Trophoblast cell (in vitro differentiated cells and primary cell): ENCODE measurements at places on chromosomes 5 and 9.
A peak's percentile ranks its signal among the peaks of the same experiment; 100 is the strongest.

DNA sequence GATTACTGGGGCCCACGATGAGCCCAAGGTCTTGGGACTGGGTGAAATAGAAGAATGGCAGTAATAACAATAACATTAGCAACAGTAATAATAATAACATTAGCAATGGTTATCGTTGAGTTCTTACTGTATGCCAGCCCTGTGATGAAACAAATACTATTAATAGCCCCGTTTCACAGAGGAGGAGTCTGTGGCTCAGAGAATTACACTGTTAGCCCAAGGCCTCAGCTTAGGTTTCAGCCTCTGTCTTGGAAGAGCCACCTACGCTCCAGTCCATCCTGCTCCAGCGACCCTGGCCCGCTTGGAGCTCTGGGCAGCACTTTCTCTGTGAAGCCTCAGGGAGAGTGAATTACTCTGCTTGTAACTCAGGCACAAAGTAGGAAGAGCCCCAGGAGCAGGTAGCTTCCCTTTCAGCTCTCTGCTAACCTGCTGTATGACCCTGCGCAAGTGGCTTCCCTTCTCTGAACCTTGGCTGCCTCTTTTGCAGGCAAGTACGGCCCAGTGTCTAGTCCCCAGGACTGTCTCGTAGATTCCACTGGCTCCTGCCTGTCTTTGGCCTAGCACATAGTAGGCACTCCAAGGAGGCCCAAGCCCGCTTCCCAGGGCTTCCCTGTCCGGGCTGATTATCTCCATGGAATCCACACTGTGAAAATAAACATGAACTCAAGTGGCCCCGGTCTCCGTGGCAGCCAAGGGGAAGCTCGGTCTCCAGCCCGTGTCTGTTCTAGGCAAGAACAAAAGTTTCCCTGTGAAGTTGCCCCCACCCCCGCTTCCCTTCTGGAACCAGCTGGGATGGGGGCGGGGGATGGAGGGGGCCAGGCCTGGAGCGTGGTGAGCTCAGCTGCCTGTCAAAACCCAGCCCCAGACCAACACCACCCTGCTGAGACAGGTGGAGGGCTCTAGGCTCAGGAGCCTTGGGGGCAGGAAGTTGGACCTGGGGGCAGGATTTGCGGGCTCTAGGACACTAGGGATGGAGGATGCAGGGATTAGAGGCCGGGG, 26.2 kb upstream of the LMX1B start:
- DNase-seq, result no peak

DNA sequence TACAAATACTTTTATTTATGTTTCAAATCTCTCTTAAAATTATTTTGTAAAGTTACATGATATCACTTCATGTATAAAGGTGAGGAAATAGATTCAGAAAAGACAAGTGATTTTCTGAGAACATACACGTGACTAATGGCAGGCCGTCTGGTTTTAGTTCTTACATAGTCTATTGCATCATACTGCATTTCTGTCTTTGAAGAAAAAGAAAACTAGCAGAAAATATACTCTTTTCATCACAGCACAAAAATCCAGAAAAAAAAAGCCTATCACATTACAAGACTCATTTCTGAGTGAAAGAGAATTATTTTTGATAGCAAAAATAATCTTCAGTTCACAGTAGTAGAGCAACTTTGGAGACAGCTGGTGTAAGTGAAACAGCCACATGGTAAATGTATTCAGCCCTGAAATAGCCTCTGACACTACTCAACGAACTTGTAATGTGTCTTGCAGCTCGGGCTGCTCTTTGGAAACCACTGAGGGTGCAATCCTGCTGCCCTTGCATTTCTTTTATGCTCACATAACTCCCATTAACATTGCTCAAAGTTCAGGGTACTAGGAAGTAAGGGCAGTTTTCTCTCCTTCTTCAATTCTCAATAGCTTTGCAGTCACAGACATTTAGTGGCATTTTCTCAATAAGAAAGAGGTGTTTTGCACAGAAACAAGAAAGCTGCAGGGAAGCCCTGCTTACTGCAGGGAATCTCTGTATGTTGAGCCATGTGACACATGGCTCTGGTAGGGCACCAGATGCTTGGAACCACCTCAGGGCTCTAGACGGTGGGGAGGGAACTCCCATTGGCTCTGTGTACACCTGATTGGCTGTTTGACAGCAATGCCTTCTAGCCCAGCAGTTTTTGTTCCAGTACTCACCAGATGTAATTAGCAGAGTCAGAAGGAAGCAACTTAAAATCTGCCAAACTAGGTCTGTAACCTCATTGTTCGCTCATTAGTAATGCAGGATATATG, 845.3 kb upstream of the PTPRD start:
- no peak for DNase-seq

GRCh38 chr5:96177303-96177869, 215.7 kb upstream of the ELL2 start:
- peak; percentile 97 for DNase-seq

DNA sequence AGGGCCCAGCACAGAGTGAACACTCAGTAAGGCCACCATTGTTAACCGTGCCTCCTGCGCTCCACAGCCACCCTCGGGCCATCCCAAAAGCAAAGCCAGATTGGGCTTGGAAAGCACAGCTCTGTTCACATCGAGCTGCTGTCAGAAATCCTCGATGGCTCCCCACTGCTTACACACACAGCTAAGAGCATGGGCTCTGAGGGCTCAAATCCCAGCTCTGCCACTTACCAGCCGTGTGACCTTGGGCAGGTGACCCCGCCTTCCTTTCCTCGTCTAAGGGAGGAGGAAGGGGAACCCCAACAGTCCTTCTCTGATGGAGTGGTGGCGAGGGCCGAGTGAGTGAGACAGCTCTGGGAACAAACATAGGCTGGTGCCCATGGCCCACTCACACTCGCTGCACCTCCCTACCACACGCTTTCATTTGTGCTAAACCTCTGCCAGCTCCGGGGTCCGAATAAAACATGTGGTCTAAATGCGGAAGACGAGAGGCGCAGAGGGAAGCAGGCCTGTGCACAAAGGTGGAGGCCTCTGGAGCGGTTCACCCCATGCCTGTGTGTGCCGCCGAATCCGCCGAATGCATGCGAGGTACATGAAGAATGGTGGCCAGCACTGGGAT, 139.3 kb downstream of the PAX5 start:
- no peak for DNase-seq

DNA sequence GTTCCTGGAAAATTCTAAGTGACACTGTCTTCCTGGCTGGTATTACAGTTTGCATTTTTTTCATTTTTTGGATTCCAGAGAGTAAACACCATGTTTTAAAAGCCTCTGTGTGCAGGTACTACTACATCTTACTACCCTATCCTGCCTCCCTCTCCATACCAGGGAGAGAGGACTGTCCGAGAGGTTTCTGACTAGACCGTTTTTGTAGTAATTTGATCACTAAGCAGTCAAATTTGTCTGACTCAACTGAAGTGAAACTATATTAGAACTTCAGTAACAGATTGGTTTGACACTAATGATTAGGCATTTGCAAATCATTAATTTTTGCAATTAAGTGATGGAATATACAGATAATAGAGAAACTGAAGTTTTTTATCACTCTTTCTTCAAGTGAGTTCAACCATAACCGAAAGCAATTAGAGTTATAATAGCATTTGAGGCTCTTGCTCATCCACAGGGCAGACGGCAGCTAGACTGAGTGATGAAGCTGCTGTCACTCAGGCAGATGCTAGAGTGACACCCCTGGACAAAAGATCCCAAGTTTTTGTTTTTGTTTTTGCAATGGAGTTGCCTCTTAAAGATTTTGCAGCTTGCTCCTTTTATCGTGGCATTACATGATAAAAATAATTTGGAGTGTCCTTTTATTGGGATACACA, 44.3 kb downstream of the SMARCA2 start:
- DNase-seq, result peak; percentile 95

GRCh38 chr9:5941214-5941613, 50.5 kb downstream of the MLANA start:
- no peak for DNase-seq

DNA sequence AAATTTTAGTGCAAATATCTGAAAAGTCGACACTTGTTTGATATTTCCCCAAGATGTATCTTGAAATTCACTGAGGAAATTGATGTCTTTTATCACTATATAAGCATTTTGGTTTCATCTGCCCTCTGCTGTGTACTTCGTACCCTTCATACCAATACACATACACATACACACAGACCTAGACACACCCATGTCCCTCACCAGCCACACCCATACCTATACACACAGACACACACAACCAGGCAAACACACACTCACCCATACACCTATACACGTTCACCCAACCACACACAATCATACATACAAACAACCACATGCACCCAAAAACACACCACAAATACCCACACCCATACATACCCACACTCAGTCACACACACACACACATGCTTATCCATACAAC, 367.8 kb downstream of the HINT1 start:
- DNase-seq, result no peak

- no peak for DNase-seq
Measured at GRCh38 chr9:22916148-22916547, 469.5 kb downstream of the DMRTA1 start.

GRCh38 chr9:127053057-127053821, 69.2 kb downstream of the ANGPTL2 start:
- no peak for DNase-seq

DNA sequence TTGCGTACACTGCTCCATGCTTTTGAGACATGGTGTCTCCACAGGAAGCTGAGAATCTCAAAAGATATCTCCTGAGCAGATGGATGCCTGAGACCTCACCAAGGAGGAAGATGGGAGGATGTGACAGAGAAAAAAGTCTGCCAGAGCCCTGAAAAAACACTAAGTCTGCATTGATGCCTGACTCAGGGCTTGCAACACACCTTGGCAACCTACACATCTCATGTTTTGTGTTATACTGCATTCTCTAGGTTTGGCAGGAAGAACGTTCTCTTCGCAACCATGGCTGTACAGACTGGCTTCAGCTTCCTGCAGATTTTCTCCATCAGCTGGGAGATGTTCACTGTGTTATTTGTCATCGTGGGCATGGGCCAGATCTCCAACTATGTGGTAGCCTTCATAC, 19.2 kb downstream of the SLC22A4 start:
- no peak for DNase-seq

- DNase-seq, result no peak
Measured at GRCh38 chr5:4881366-4882002, 258.6 kb upstream of the ADAMTS16 start.

DNA sequence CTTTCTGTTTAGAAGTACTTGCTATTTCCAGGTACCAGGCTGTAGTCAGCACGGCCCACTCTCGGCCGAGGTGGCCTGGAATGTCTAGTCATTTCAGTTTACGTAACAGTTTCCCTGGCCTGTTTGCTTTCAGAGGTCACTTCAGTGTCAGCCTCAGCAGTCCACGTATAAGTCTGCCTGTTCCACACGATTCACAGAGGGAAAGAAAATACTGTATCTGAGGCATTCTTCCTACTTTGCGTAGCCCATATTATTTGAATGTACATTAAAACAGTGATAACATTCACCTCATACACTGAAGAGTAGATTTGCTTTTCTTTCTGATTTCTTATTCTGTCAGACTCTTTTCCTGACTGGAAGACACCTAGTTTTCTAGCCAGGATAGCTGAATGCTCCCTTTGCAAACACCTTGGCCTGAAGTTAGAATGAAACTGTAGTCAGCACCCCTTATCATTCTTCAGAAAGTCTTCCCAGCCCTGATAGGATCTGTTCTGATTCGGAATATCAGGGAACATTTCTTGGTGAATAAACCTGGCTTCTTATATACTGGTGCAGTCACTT, 140.9 kb downstream of the AOPEP start:
- peak; percentile 68 for DNase-seq

DNA sequence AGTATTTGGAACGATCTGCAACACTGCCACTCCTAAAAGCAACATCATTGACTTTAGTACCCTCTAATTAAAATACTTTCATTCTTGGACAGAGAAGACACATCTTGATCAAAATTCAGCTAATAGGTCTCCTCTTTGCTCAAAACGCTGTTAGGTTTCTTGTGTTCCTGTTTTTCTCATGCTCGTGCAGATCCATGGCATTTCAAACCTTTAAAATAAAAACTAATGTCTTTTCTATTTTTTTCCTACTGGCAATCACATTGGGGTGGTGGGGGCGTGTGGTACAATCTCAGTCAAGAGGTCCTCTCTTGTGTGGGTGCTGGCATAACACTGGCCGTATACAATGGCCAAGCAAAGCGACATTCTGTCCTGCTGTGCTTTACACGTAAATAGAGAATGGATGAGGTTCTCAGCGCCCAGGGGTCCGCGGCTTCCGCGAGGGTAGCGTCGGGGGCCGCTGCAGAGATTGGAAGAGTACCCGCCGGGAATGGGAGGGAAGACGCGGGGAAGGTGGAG, 315 bp upstream of the GPR150 start:
- DNase-seq, result no peak

- no peak for DNase-seq
Measured at GRCh38 chr5:151855701-151856100, 69.0 kb downstream of the GLRA1 start.

GRCh38 chr5:180594311-180595045, 3.2 kb upstream of the SCGB3A1 start:
- DNase-seq, result no peak

GRCh38 chr5:169740435-169740834, 103.4 kb downstream of the DOCK2 start:
- no peak for DNase-seq

- DNase-seq, result no peak
Measured at GRCh38 chr9:113388833-113389232, 12.0 kb upstream of the HDHD3 start.

GRCh38 chr9:111917980-111918379, 21.4 kb downstream of the UGCG start:
- DNase-seq, result no peak

- peak; percentile 80 for DNase-seq
Measured at GRCh38 chr9:18665947-18666346, 192.0 kb downstream of the ADAMTSL1 start.

- peak; percentile 65 for DNase-seq
Measured at GRCh38 chr5:87411973-87412629, 629 bp downstream of the CCNH start.

GRCh38 chr5:38548064-38548759, 8.2 kb downstream of the LIFR start:
- no peak for DNase-seq

- no peak for DNase-seq
Measured at GRCh38 chr9:126435105-126435504, 108.5 kb downstream of the MVB12B start.
